Upper lobe of right lung (tissue), 1 donor: ENCODE measurements at places on chromosomes 7 and 10. TPM values are rescaled to one million over a fixed set of nuclear protein-coding genes. Genes with fewer than 3 reads are reported as not detected.

CUBN gene
- total RNA-seq, result 1.3 TPM

CNPY1 gene
- total RNA-seq, result not detected

C10orf53 gene
- not detected for total RNA-seq

RBM20 gene
- total RNA-seq, result 0.41 TPM

GRCh38 chr10:30748152-30748973, 118.8 kb upstream of the LYZL2 start:
- no peaks in the 10 kb centered on the region for H3K27me3 ChIP-seq
- H3K4me1 ChIP-seq, result peaks cover 3% of the 10 kb centered on the region
- no peaks in the 10 kb centered on the region for H3K36me3 ChIP-seq
- H3K27ac ChIP-seq, result no peak overlapping the region
- no peak for DNase-seq

- no peaks in the 10 kb centered on the region for H3K27me3 ChIP-seq
- no peaks in the 10 kb centered on the region for H3K4me1 ChIP-seq
- DNase-seq, result no peak
Measured at GRCh38 chr10:80805343-80806020, 267.8 kb downstream of the SH2D4B start.

- no peak overlapping the region for H3K4me3 ChIP-seq
- no peak overlapping the region for H3K27ac ChIP-seq
- DNase-seq, result no peak
- H3K27me3 ChIP-seq, result no peaks in the 10 kb centered on the region
- no peaks in the 10 kb centered on the region for H3K4me1 ChIP-seq
- H3K36me3 ChIP-seq, result no peaks in the 10 kb centered on the region
Measured at GRCh38 chr10:72061491-72061890, 26.9 kb downstream of the SPOCK2 start.

DNA sequence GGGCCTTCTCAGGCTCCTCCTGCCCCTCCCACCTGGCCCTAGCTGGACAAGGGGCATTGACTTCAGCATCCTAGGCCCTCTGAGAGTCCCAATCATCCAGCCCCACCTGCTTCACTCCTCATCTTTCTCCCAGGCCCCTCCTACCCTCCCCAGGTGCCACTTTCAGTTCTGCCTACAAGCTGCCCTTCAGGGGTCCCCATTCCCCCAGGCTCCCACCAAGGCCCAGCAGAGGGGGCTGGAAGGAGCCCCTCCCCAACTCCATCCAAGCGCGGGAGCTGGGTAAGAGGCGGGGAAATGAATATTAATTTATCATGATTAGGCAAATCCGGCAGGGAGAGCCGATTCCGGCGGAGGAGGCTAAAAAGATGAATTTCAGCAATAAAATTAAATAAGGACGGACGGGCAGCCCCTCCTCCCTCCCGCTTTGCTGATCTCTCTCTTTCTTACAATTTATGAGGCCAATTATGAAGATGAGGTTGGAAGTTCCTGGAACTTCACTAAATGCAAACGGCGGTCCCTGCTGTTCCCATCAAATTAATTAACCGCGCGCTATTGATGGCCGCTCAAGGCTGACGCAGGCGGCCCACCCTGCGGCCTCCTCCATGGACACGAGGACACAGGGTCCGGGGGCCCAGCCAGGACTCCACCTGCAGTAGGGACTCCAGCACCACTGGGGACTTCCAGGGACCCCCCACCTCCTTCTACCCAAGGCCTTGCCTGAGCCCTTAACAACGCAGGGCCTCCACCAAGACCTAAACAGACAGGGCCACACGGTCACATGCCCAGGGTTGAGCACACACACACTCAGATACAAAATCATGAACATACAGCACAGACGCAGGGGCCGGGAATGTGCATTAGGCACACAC, 13.9 kb downstream of the POLL start:
- DNase-seq, result peak; percentile 50
- H3K27ac ChIP-seq, result no peak overlapping the region
- H3K27me3 ChIP-seq, result peaks cover 10% of the 10 kb centered on the region
- peaks cover 13% of the 10 kb centered on the region for H3K4me1 ChIP-seq

- no peaks in the 10 kb centered on the region for H3K4me1 ChIP-seq
- no peak overlapping the region for H3K4me3 ChIP-seq
- H3K27ac ChIP-seq, result no peak overlapping the region
Measured at GRCh38 chr10:32419615-32420014, 26.3 kb upstream of the CCDC7 start.

DNA sequence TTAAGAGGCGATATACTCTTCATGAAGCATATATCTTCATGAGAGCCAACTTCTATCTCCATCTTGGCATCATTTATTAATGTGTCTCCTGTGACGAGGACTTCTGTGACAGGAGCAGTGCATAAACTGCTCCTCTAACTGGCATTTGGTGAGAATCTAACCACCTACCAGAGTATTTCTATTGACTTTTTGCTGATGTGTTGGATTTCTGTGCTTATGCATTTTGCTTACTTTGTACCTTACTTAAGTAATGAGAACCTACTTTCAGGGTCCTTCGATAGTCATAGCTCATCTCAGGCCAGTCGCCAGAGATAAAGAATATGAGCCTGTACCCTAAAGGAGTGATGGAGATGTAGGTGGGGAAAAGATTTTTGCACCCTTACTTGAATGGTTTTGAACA, 265.7 kb downstream of the SUGCT start:
- no peak overlapping the region for H3K27ac ChIP-seq
- no peaks in the 10 kb centered on the region for H3K4me1 ChIP-seq

DNA sequence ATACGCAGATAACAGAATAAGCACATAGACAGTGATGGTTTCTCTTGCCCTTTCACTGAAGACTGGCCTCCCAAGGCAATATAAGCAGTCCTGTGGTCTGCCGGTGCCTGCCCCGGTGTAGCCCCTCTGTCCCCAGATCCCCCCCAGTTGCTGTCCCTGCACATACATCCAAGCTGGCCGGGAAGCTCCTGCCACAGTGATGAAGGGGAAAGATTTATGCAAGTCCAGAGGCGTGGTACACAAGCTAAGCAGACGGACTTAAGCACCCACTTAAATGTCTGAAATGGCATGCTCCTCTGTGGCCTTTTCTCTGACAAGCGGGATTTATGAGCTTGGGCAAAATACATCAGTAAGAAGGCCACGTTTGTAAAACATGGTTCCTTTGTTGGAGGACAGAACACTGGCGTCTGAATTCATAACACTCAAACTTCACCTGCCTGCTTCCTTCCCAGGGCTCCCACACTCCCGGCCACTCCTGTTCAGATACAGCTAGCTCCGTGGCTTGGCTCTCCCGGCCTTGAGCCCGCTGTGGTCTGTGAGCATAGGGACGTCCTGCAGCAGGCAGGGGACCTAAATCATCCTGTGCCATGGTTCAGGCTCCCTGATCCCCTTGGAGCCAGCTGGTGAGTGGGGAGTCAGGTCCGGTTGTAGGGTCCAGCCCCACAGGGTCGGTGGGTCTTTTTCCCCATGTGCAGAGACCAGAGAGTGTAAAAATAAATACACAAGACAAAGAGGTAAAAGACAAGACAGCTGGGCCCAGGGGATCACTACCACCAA, 61.7 kb upstream of the PPP2R2D start:
- H3K4me1 ChIP-seq, result no peaks in the 10 kb centered on the region
- no peak overlapping the region for H3K4me3 ChIP-seq
- no peaks in the 10 kb centered on the region for H3K36me3 ChIP-seq

- no peak overlapping the region for H3K27ac ChIP-seq
- no peaks in the 10 kb centered on the region for H3K27me3 ChIP-seq
- DNase-seq, result no peak
- H3K4me1 ChIP-seq, result no peaks in the 10 kb centered on the region
Measured at GRCh38 chr7:13578294-13578693, 411.2 kb downstream of the ETV1 start.

GRCh38 chr7:48042636-48043035, 7.3 kb downstream of the C7orf57 start:
- no peak overlapping the region for H3K27ac ChIP-seq
- no peak for DNase-seq
- no peaks in the 10 kb centered on the region for H3K4me1 ChIP-seq
- H3K36me3 ChIP-seq, result no peaks in the 10 kb centered on the region

DNA sequence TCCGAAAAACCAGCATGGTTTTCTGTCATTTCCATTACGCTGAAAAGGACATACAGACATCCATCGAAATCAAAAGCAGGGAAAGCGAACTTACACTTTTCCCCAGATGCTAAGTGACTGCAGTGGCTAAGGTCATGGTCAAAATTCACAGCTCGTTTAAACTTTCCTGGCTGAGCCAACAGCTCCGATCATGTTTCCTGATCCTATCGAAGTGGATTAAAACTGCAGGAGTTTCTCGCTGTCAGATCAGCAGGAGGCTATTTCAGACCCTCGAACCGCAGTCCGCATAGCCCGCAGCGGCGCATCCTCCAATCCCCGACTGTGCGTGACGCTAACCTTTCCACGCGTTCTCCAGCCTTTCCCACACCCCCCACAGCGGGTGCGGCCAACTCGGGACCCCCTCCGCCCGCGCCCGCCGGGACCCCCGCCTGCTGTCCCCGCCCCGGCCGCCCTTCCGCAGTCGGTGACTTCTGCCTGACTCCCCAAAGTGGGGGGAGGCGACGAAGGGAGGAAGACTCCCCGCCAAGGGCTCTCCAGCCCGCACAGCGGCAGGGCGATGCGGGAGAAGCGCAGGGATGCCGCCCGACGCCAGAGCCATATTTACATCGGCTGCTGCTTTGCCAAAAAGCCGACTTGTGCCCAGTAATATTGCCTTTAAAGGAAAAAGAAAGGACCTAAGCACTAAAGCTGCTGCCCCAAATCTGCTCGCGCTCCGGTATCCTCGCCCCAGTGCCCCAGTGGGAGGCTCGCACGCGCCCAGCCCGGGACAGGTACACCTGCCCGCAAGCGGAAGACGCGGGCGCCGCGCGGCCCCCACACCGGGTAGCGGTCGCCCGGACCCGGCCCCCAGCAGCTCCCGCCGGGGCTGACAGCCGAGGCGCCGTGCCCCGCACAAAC, 1.2 kb downstream of the PIP4K2A start:
- DNase-seq, result peak; percentile 74
- no peaks in the 10 kb centered on the region for H3K36me3 ChIP-seq
- H3K4me1 ChIP-seq, result peaks cover 10% of the 10 kb centered on the region
- H3K4me3 ChIP-seq, result peak overlapping the region; percentile 72
- no peaks in the 10 kb centered on the region for H3K27me3 ChIP-seq

- no peak for DNase-seq
- H3K36me3 ChIP-seq, result no peaks in the 10 kb centered on the region
- no peaks in the 10 kb centered on the region for H3K4me1 ChIP-seq
- no peaks in the 10 kb centered on the region for H3K27me3 ChIP-seq
- H3K4me3 ChIP-seq, result no peak overlapping the region
Measured at GRCh38 chr10:47257396-47258120, 42.4 kb upstream of the GDF10 start.

DNA sequence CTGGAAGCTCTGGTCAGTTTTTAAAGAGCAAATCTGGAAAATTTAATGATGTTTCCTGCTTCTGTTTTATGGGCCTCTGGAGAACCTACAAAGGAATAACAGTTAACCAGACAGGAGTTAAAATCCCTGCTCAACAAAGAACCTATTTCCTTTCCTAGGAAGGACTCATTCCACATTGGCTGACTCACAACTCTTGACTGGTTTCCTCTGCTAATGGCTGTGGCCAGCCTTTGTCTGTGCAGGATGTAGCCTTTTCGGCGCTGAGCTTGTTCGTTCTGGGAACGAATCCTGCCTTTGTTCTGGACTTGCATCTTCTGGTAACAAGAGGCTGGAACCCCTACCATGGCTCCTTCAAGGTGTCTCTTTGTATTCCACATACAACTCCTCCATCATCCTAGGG, 112.8 kb upstream of the PDCD4 start:
- H3K27ac ChIP-seq, result no peak overlapping the region
- DNase-seq, result no peak
- H3K4me3 ChIP-seq, result no peak overlapping the region
- H3K36me3 ChIP-seq, result no peaks in the 10 kb centered on the region

GRCh38 chr7:142112086-142112485, 568 bp downstream of the MGAM2 start:
- no peaks in the 10 kb centered on the region for H3K36me3 ChIP-seq
- no peak overlapping the region for H3K27ac ChIP-seq
- H3K4me3 ChIP-seq, result no peak overlapping the region
